Glutamatergic neuron (in vitro differentiated cells): ENCODE measurements at places on chromosomes 1 and 21. TPM values are rescaled to one million over a fixed set of nuclear protein-coding genes. Genes with fewer than 3 reads are reported as not detected.

Gene KCNT2
- total RNA-seq, result 126 TPM

Gene IVL
- total RNA-seq, result not detected

Gene PROK1
- not detected for total RNA-seq

Gene OR10K1
- total RNA-seq, result not detected

Gene LCE1B
- total RNA-seq, result not detected

Gene RNF2
- total RNA-seq, result 33.8 TPM

Gene GOLT1A
- not detected for total RNA-seq

Gene PM20D1
- total RNA-seq, result not detected

Gene OXCT2
- 0.37 TPM for total RNA-seq

Gene IFI16
- 0.86 TPM for total RNA-seq

Gene MR1
- not detected for total RNA-seq

Gene FCN3
- not detected for total RNA-seq

Gene UBL4B
- not detected for total RNA-seq

Gene PRDX1
- total RNA-seq, result 1,754 TPM

Gene RSPO1
- total RNA-seq, result not detected

Gene SMPDL3B
- total RNA-seq, result not detected

Gene FMOD
- total RNA-seq, result not detected

Gene ST6GALNAC5
- 141 TPM for total RNA-seq

DNA sequence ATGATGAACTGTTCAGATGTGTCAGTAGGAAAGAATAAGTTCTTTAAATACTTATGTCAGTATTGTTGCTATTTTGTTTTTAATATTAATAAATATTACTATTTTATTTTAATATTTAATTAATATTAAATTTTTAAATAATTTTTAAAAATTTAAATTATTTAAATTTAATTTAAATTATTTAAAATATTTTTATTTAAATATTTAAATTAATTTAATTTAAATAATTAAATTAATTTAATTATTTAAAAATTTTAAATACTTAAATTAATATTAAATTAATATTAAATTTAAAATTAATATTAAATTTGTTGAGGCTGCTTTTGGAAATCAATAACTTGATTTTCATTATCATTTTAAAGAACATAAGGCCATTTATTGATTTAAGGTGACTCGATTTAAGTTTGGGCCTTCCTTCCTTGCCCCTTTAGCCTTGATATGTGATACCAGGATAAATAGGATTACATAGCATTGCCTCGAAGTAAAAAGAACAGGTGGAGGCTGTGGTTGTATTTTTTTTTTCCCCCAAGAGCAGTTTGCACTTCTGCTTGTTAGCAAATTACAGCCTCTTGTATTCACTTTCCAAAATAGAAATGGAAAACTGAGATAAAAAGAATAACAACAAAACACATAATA lies 915.2 kb downstream of the TTLL7 start:
- H3K27ac ChIP-seq, result no peak overlapping the region
- no peaks in the 10 kb centered on the region for H3K4me1 ChIP-seq
- peaks cover 2% of the 10 kb centered on the region for H3K27me3 ChIP-seq

- no peak for DNase-seq
- peaks cover 6% of the 10 kb centered on the region for H3K36me3 ChIP-seq
- no peaks in the 10 kb centered on the region for H3K4me1 ChIP-seq
- H3K27me3 ChIP-seq, result peaks cover 9% of the 10 kb centered on the region
- no peak overlapping the region for H3K27ac ChIP-seq
These were observed 94.3 kb downstream of the PSMG1 start for GRCh38 chr21:39088831-39089380.

GRCh38 chr1:53715478-53715877 lies 23.5 kb downstream of the GLIS1 start:
- no peak overlapping the region for H3K4me3 ChIP-seq
- DNase-seq, result peak; percentile 86
- no peaks in the 10 kb centered on the region for H3K4me1 ChIP-seq
- peaks cover 5% of the 10 kb centered on the region for H3K36me3 ChIP-seq
- H3K27ac ChIP-seq, result no peak overlapping the region

DNA sequence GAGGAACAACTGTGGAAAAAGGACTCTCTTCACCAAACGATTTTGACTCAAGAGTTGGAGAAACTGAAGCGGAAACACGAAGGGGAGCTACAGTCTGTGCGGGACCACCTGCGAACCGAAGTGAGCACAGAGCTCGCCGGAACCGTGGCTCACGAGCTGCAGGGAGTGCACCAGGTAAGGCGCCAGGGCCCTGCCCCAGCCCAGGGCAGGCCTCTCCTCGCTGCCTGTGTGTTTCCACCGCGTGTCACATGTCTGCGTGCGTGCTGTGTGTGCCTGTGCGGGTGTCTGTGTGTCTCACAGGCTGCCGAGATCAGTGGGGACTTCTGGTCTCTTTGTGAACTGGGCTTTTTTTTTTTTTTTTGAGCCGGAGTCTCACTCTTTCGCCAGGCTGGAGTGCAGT lies 43.0 kb downstream of the PCNT start:
- peaks cover 7% of the 10 kb centered on the region for H3K27me3 ChIP-seq
- peaks cover 10% of the 10 kb centered on the region for H3K36me3 ChIP-seq
- H3K4me1 ChIP-seq, result peaks cover 7% of the 10 kb centered on the region
- H3K27ac ChIP-seq, result no peak overlapping the region

GRCh38 chr1:170776777-170777176 lies 112.8 kb downstream of the PRRX1 start:
- H3K4me3 ChIP-seq, result no peak overlapping the region
- H3K4me1 ChIP-seq, result peaks cover 7% of the 10 kb centered on the region
- no peaks in the 10 kb centered on the region for H3K36me3 ChIP-seq
- H3K27ac ChIP-seq, result no peak overlapping the region
- no peak for DNase-seq

GRCh38 chr1:4447778-4448420 lies 206.5 kb upstream of the AJAP1 start:
- no peak overlapping the region for H3K4me3 ChIP-seq
- no peaks in the 10 kb centered on the region for H3K4me1 ChIP-seq
- peaks cover 3% of the 10 kb centered on the region for H3K27me3 ChIP-seq
- peaks cover 28% of the 10 kb centered on the region for H3K36me3 ChIP-seq
- no peak overlapping the region for H3K27ac ChIP-seq
- no peak for DNase-seq

GRCh38 chr21:28751176-28751575 lies 241.5 kb downstream of the LTN1 start:
- DNase-seq, result no peak
- H3K36me3 ChIP-seq, result no peaks in the 10 kb centered on the region
- no peaks in the 10 kb centered on the region for H3K4me1 ChIP-seq
- no peak overlapping the region for H3K4me3 ChIP-seq
- H3K27me3 ChIP-seq, result no peaks in the 10 kb centered on the region

DNA sequence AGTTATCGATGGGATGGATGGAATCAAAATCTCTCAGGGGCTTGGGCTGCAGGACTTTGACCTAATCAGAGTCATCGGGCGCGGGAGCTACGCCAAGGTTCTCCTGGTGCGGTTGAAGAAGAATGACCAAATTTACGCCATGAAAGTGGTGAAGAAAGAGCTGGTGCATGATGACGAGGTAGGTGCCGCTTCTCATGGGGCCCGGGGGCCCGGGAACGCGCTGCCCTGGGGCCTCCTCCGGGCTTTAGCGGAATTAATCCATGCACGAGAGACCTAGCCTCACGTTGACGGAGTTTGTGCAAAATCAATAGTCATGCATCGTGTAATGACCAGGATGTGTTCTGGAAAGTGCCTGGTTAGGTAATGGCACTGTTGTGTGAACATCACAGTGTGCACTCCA lies 43.8 kb downstream of the FAAP20 start:
- H3K4me1 ChIP-seq, result peaks cover 8% of the 10 kb centered on the region
- no peak overlapping the region for H3K27ac ChIP-seq
- H3K4me3 ChIP-seq, result no peak overlapping the region
- no peak for DNase-seq

DNA sequence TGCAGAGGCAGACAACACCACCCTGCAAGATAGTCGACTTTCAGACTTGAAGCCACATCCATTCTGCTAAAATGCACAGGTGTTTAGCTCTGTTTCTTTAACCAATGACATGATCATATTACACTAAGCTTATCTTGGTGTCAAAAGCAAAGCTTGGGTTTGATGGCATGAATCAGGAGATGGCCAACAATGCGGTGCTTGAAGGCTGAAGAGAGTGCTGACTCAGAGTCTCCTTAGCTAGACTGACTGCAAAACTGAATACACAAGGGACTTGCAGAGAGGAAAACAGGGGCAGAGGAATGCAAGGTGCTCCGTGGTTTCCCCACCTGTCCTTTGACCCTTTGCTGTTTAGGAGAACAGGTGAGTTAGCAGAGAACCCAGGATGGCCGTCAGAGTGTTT lies 262.6 kb downstream of the SIPA1L2 start:
- H3K4me1 ChIP-seq, result peaks cover 6% of the 10 kb centered on the region
- no peak for DNase-seq
- H3K27ac ChIP-seq, result no peak overlapping the region
- H3K4me3 ChIP-seq, result no peak overlapping the region
- H3K36me3 ChIP-seq, result peaks cover 4% of the 10 kb centered on the region

- DNase-seq, result no peak
- no peaks in the 10 kb centered on the region for H3K36me3 ChIP-seq
- no peaks in the 10 kb centered on the region for H3K27me3 ChIP-seq
- no peak overlapping the region for H3K27ac ChIP-seq
These were observed 58.0 kb downstream of the VPS13D start for GRCh38 chr1:12287869-12288268.

- peaks cover 7% of the 10 kb centered on the region for H3K36me3 ChIP-seq
- peaks cover 16% of the 10 kb centered on the region for H3K27me3 ChIP-seq
- H3K4me1 ChIP-seq, result peaks cover 45% of the 10 kb centered on the region
- DNase-seq, result no peak
- no peak overlapping the region for H3K4me3 ChIP-seq
These were observed 142.2 kb downstream of the SLC45A1 start for GRCh38 chr1:8460132-8460544.

- no peak overlapping the region for H3K27ac ChIP-seq
- no peak for DNase-seq
- no peak overlapping the region for H3K4me3 ChIP-seq
These were observed 561.8 kb upstream of the PRMT6 start for GRCh38 chr1:106494646-106495045.

DNA sequence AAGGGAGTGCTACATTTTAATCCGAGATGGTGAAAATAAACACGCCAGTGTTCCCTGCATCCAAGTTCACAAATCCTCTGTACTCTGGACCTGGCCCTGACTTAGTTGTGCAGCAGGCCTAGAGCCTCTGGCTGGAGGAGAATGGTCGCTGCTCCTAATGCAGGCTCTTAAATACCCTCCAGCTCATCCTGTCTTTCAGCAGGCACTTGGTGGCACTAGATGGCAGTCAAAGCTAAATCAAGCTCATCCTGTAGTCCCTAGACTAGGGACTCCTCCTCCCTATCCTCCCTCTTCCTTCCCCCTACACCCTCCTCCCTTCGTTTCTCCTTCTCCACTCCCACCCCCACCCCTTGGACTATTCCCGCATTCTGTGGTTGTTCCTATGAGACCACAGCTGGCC lies 41.6 kb upstream of the MTR start:
- no peak overlapping the region for H3K27ac ChIP-seq
- H3K36me3 ChIP-seq, result no peaks in the 10 kb centered on the region
- no peaks in the 10 kb centered on the region for H3K27me3 ChIP-seq
- no peak overlapping the region for H3K4me3 ChIP-seq
- peak; percentile 32 for DNase-seq

DNA sequence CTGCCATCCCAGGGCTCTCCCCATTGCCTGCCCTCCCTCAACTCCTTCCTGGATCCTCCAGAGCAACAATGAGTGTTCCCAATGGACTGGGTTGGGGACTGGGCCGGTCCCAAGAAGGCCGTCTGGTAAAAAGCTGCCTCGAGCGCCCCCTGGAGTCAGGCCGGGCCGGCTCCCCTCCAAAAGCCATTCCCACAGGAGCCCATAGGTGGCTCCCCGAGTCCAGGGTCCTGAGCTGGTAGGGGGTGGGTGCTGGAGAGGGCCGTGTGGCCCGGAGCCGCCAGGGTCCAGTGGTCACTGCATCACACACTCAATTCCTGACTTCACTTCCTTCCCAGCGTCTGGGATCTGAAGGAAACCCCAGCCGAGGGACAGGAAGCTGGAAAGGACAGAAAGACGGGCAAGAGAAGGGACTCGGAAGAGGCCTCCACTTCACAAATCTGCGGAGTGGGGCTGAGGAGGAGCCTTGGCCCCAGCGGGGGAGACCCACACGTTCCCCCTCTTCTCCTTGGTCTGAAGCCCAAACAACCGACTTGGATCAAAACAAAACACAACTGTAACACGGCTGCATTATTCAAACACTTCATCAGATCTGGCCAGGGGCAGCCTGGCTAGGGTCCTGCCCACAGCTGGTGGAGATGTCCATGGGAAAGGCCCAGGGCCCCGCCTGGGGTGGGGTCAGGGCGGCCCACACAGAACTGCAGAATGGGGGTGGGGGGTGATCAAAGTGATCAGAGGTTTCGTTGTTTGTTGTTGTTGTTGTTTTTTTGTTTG lies 10.9 kb upstream of the ALDH4A1 start:
- H3K27ac ChIP-seq, result peak overlapping the region; percentile 79
- H3K27me3 ChIP-seq, result peaks cover 32% of the 10 kb centered on the region
- peak; percentile 78 for DNase-seq
- peaks cover 8% of the 10 kb centered on the region for H3K36me3 ChIP-seq
- H3K4me1 ChIP-seq, result peaks cover 28% of the 10 kb centered on the region

GRCh38 chr21:37074197-37074510 lies 1.1 kb downstream of the TTC3 start:
- peaks cover 7% of the 10 kb centered on the region for H3K27me3 ChIP-seq
- peak overlapping the region; percentile 96 for H3K27ac ChIP-seq
- peaks cover 6% of the 10 kb centered on the region for H3K36me3 ChIP-seq
- no peak for DNase-seq
- peaks cover 22% of the 10 kb centered on the region for H3K4me1 ChIP-seq

GRCh38 chr1:95650631-95651030 lies 416.6 kb downstream of the RWDD3 start:
- peaks cover 7% of the 10 kb centered on the region for H3K36me3 ChIP-seq
- peaks cover 9% of the 10 kb centered on the region for H3K27me3 ChIP-seq
- peak overlapping the region; percentile 87 for H3K27ac ChIP-seq
- peak overlapping the region; percentile 55 for H3K4me3 ChIP-seq

DNA sequence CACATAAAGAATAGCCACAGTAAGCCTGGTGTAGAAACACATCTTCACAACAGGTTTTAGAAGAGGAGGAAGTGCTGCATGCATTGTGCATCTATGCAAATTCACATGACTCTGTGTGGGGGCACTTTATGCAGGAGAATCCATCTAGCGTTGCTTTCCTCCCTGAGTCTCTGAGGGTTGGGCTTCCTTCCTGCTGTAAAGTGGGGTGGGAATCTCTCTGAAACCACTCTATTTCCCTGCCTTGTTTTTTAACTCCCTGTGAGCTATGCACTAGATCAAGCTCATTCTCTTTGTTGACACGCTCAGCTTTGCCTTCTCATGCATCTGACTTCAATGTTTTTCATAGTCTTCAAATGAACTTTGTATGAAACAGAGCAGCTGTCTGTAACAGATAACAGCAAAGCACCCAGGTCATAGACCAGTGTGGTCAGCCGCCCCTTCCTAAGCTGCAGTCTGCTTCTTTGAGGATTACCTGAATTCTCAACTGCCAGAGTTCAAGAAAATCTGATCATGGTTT lies 102.7 kb upstream of the DPH5 start:
- no peak for DNase-seq
- H3K4me1 ChIP-seq, result no peaks in the 10 kb centered on the region
- H3K27ac ChIP-seq, result no peak overlapping the region
- H3K36me3 ChIP-seq, result no peaks in the 10 kb centered on the region

GRCh38 chr1:183968386-183968785 lies 69.1 kb downstream of the COLGALT2 start:
- no peaks in the 10 kb centered on the region for H3K36me3 ChIP-seq
- no peaks in the 10 kb centered on the region for H3K27me3 ChIP-seq
- H3K4me3 ChIP-seq, result no peak overlapping the region
- no peak for DNase-seq

- no peak for DNase-seq
- no peak overlapping the region for H3K4me3 ChIP-seq
- no peak overlapping the region for H3K27ac ChIP-seq
- no peaks in the 10 kb centered on the region for H3K36me3 ChIP-seq
These were observed 80.3 kb downstream of the RUNX3 start for GRCh38 chr1:24849672-24850295.
